ENCODE measurements at places on chromosomes 3 and 15.

- DNase-seq, result no peak
These were observed 28.3 kb downstream of the PDCD6IP start for GRCh38 chr3:33826688-33827087.

- no peak for DNase-seq
These were observed 10.9 kb downstream of the TRIP4 start for GRCh38 chr15:64398575-64398974.

- no peak for DNase-seq
These were observed 790 bp downstream of the LAMP3 start for GRCh38 chr3:183161552-183162336.

GRCh38 chr3:196288141-196288460 lies 575 bp upstream of the PCYT1A start:
- no peak for DNase-seq

DNA sequence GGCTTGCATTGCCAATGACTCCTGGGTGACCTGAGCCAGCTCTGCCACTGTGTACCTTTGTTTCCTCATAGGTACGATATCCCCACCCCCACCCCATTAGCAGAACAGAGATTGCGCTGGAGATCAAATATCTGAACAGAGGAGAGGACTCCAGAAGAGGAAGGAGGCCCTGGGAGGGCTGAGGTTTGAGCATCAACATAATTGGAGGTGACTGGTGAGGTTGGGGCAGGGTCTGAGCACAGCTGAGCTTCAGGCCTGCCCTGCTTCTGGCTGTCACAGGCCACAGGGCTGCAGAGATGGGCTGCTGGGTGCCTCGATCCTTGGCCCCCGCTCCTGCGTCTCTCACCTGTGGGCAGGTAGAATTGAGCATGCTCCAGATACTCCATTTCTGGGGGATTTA lies 21.3 kb upstream of the CACNA2D2 start:
- DNase-seq, result no peak

GRCh38 chr3:18087988-18088387 lies 337.2 kb downstream of the SATB1 start:
- DNase-seq, result no peak

Data from urinary bladder (tissue), 4 donors.